ENCODE measurements at places on chromosomes 12 and 14. TPM values are rescaled to one million over a fixed set of nuclear protein-coding genes. Genes with fewer than 3 reads are reported as not detected.

DNA sequence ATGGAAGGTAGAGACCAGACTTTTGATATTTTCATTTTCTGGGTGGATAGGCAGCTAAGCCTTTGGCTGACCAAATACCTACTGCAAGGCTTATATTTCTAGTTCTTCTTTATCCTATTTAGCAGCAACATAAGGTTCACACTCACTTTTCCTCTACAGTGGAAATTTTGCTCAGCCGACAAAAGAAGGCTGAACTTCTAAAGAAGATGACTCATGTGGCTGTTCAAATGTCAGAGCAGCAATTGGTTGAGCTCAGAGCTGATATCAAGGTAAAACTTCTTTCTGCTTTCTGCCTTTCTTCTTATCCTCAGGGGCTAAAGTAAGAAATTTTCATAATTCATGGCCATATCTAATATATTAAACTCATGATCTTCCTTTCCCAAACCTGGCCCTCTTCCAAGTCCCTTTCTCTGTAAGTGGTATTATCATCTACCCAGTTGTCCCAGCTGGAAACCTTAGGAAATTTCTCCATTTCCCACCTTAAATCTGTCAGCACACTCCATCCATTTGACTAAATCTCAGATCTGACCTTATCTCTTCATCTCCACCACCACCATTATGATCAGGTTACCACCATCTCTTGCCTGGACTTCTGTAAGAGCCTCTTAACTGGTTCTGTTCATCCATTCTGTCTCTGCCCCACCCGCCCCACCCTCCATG is 19.8 kb upstream of the KCNH3 start:
- DNase-seq, result peak; percentile 53
- H3K4me3 ChIP-seq, result no peak overlapping the region
- no peaks in the 10 kb centered on the region for H3K36me3 ChIP-seq
- peaks cover 5% of the 10 kb centered on the region for H3K4me1 ChIP-seq
- no peaks in the 10 kb centered on the region for H3K27me3 ChIP-seq

TAS2R43 gene
- 0.99 TPM for total RNA-seq

DNA sequence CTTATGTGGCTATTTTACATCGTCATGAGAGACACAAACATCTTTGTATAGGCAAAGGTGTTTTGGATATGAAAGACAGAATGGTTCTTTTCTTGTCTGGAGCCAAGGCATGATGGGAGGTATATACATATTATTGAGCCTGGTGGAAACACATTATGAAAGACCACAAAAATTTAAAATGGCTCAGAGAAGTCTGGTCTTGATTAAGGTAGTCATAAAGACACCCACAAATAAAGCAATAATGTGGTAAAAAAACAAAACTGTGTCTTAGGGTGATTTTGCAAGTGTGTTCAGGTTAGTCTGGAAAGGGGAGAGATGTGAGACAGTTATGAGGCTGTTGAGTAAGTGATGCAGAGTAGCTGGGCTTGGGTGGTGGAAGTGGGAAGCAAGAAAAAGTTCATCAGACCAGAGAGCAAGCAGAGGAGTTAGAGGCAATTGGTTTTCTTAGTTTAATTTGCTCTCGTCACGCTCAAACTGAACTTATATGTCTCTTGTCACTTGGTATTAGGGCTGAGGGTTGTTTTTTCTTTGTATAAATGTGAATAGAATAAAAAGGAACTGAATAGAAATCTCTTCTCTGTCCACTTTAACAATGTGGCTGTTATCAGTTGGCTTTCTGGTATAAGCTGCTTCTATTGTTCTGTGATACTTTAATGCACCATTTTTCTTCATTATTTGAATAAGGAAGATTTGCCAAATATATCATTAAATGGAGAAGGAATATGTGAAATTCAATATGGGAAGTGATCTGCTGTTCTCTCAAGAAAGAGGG is 115.0 kb downstream of the AKAP6 start:
- H3K4me1 ChIP-seq, result no peaks in the 10 kb centered on the region
- DNase-seq, result no peak
- no peaks in the 10 kb centered on the region for H3K36me3 ChIP-seq

DNA sequence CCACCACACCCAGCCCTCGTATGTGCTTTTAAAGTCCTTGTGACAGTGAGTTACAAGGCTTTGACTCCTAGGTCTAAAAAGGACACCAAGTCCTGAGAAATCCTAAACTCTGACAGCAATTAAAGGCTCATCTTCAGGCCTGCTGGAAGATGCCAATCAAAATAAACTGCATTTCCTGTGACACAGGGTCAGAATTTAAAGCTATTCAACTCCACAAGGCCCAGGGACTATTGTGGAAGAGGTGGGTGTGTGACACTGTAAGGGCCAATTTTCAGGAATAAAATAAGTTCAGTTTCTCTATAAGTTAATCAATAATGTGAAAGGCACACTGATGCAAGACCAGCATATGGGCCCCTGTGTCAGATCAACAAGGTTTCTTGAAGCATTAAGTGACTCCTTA is 69.5 kb upstream of the HECTD1 start:
- H3K4me1 ChIP-seq, result peaks cover 4% of the 10 kb centered on the region
- H3K4me3 ChIP-seq, result no peak overlapping the region

HOXC6 gene
- 0.17 TPM for total RNA-seq

PTPRO gene
- total RNA-seq, result 0.33 TPM

DNA sequence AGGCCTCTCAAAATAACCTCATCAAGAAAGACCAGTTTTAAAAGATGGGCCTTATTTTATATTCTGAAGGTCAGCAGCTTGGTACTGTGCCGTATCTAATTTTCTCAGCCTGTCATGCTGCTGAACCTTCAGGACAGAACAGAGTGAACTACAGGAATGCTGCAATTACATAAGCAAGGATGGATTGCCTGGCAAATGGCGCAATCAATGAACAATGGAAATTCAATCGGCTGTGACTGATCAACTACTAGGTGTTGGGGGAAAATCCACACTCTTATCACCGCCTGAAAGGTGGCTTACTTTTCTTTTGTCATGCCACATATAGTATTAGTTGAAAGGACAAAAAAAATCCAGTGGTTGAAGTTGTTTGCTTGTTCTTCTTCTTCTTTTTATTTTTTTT is 8.5 kb downstream of the ACSS3 start:
- H3K27ac ChIP-seq, result no peak overlapping the region
- no peaks in the 10 kb centered on the region for H3K27me3 ChIP-seq
- H3K4me3 ChIP-seq, result no peak overlapping the region
- no peaks in the 10 kb centered on the region for H3K36me3 ChIP-seq

GRCh38 chr14:45181806-45182205 is 46.1 kb downstream of the FANCM start:
- H3K4me3 ChIP-seq, result no peak overlapping the region
- DNase-seq, result no peak

IL22 gene
- total RNA-seq, result not detected

GRCh38 chr12:103928682-103929045 is 1.5 kb upstream of the HSP90B1 start:
- H3K4me3 ChIP-seq, result peak overlapping the region; percentile 51
- H3K4me1 ChIP-seq, result peaks cover 3% of the 10 kb centered on the region
- peaks cover 6% of the 10 kb centered on the region for H3K36me3 ChIP-seq
- peak overlapping the region; percentile 89 for H3K27ac ChIP-seq
- no peaks in the 10 kb centered on the region for H3K27me3 ChIP-seq
- no peak for DNase-seq

- no peaks in the 10 kb centered on the region for H3K36me3 ChIP-seq
- H3K4me1 ChIP-seq, result no peaks in the 10 kb centered on the region
- no peak overlapping the region for H3K4me3 ChIP-seq
- no peak for DNase-seq
- H3K27ac ChIP-seq, result no peak overlapping the region
Observed at GRCh38 chr14:77242752-77243151, 28.3 kb downstream of the NGB start.

FSCB gene
- total RNA-seq, result not detected

CLEC7A gene
- total RNA-seq, result not detected

GRCh38 chr14:68589447-68590200 is 203.2 kb downstream of the ZFP36L1 start:
- no peaks in the 10 kb centered on the region for H3K27me3 ChIP-seq
- H3K4me3 ChIP-seq, result no peak overlapping the region
- DNase-seq, result peak; percentile 40
- peak overlapping the region; percentile 43 for H3K27ac ChIP-seq

SMIM41 gene
- total RNA-seq, result 2.0 TPM

DNA sequence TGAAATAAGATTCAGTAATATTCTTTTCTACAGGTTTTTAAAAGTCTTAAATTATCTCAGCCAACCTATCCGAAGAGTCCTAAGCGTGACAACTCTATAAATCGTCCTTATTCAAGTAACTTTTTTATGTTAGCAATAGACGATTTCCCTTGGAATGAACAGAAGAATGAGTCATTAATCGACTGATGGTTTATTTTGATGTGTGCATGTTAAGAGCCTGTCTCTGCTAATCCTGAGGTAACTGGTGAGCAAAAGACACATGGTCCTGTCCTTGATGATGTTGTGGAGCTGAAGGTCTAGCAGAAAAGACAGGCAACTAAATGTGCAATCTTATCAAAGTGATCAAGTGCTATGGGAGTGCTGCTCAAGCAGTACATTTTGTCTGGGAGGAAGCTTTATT is 80.4 kb downstream of the DAAM1 start:
- H3K27ac ChIP-seq, result no peak overlapping the region
- no peaks in the 10 kb centered on the region for H3K36me3 ChIP-seq
- DNase-seq, result peak; percentile 66
- no peaks in the 10 kb centered on the region for H3K27me3 ChIP-seq

LTBP2 gene
- total RNA-seq, result 243 TPM

ZNF605 gene
- 15.2 TPM for total RNA-seq

DNA sequence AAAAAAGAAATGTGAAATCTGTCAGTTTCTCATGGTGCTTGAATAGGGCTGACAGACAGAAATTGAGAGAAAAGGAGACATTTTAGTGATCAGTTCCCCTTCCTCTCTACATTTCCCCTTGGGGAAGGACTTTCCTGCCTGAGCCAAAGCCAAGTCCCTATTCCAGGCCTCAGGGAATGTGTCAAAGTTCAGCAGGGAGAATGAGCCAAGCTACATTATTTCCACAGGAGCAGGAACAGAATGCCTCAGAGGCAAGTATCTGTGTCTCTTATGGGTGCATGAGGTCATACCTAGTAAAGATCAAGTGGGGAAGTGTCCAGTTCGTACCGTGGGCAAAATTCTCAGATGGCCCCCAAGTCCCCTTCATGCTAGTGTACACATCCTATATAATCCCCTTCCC is 68.6 kb downstream of the IQSEC3 start:
- H3K36me3 ChIP-seq, result no peaks in the 10 kb centered on the region
- no peaks in the 10 kb centered on the region for H3K4me1 ChIP-seq
- H3K4me3 ChIP-seq, result no peak overlapping the region
- H3K27me3 ChIP-seq, result peaks cover 13% of the 10 kb centered on the region
- no peak for DNase-seq
- H3K27ac ChIP-seq, result no peak overlapping the region

DNA sequence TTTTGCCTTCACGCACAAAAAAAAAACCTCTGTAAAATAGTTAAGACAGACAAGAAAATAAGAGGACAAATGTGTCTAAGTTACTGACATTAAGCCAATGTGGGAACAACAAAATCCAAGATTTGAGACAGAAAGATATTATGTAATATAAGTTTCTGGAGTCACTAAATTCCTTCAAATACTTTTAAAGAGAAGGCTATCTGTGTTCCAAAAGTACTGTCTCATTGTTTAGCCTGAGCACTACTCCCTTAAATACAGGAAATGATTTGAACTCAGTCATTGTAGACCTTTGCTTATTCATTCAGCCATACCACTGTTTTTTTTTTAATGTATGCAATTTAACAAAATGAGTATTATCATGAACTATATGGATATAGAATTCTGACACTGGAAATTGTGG is 82.7 kb upstream of the KITLG start:
- H3K27me3 ChIP-seq, result no peaks in the 10 kb centered on the region
- no peak for DNase-seq
- no peaks in the 10 kb centered on the region for H3K36me3 ChIP-seq
- H3K4me1 ChIP-seq, result no peaks in the 10 kb centered on the region
- H3K27ac ChIP-seq, result no peak overlapping the region

SERPINA3 gene
- 7.2 TPM for total RNA-seq

GRCh38 chr14:97543816-97544215 is 746.6 kb downstream of the VRK1 start:
- DNase-seq, result no peak
- no peak overlapping the region for H3K27ac ChIP-seq
- H3K4me3 ChIP-seq, result no peak overlapping the region
- no peaks in the 10 kb centered on the region for H3K36me3 ChIP-seq

- H3K36me3 ChIP-seq, result no peaks in the 10 kb centered on the region
- no peaks in the 10 kb centered on the region for H3K27me3 ChIP-seq
- no peaks in the 10 kb centered on the region for H3K4me1 ChIP-seq
Observed at GRCh38 chr14:41548666-41549065, 58.0 kb upstream of the LRFN5 start.

DNA sequence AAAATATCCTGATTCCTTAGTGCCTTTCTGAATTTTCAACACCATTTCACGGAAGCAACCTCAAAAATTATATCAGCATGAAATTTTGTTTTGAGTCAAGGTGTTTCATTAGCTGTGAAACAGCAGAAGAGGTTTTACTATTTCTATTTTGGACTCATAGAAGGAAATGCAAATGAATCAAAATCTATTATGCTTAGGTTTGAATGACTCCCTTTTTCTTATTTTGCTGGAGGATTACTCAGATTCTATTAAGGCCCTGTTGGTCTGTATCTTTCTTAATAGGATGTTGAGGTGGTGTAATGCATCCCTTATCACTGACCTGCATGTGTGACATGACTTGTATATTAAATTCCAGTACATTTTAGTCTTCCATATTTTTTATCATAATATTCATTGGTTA is 165.8 kb downstream of the TMTC2 start:
- H3K4me3 ChIP-seq, result no peak overlapping the region
- DNase-seq, result no peak
- peaks cover 1% of the 10 kb centered on the region for H3K36me3 ChIP-seq

GRCh38 chr12:131959641-131960589 is 10.2 kb downstream of the EP400 start:
- H3K4me1 ChIP-seq, result peaks cover 3% of the 10 kb centered on the region
- no peak overlapping the region for H3K27ac ChIP-seq
- DNase-seq, result no peak
- H3K36me3 ChIP-seq, result no peaks in the 10 kb centered on the region

GRCh38 chr12:85642288-85642687 is 193.9 kb downstream of the RASSF9 start:
- H3K27ac ChIP-seq, result no peak overlapping the region
- no peaks in the 10 kb centered on the region for H3K4me1 ChIP-seq
- H3K27me3 ChIP-seq, result no peaks in the 10 kb centered on the region
- no peaks in the 10 kb centered on the region for H3K36me3 ChIP-seq

ANO4 gene
- total RNA-seq, result 11.3 TPM

DNA sequence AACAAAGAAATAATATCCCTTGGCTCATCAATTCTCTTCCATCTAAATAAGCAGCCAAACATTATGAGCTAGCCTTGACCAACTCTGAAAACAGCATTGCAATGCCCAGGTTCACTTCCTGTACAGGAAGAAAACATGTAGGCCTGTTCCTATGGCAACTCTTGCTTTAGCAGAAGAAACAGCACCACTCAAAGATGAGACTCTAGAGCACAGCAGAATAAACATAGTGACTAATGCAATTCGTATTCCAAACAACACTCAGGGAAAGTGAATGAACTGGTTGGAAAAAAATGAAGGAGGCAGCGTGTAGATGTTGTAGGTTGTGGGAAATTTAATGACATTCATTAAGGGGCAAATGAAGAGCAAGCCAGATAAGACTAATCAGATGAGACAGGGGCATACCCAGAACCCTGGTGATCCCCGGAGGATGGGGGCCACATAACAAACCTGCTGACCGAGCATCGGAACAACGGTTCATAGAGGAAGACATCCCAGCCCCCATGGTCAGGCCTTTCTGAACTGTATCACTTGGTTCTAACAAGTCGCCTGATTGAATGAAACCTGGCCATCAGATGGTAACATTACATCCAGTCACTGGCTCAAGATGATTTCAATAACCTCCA is 9.0 kb downstream of the ARHGDIB start:
- H3K27ac ChIP-seq, result peak overlapping the region; percentile 82
- peak; percentile 97 for DNase-seq
- peaks cover 11% of the 10 kb centered on the region for H3K4me1 ChIP-seq
- H3K27me3 ChIP-seq, result no peaks in the 10 kb centered on the region
